ENCODE measurements at places on chromosomes 11 and 22.

DNA sequence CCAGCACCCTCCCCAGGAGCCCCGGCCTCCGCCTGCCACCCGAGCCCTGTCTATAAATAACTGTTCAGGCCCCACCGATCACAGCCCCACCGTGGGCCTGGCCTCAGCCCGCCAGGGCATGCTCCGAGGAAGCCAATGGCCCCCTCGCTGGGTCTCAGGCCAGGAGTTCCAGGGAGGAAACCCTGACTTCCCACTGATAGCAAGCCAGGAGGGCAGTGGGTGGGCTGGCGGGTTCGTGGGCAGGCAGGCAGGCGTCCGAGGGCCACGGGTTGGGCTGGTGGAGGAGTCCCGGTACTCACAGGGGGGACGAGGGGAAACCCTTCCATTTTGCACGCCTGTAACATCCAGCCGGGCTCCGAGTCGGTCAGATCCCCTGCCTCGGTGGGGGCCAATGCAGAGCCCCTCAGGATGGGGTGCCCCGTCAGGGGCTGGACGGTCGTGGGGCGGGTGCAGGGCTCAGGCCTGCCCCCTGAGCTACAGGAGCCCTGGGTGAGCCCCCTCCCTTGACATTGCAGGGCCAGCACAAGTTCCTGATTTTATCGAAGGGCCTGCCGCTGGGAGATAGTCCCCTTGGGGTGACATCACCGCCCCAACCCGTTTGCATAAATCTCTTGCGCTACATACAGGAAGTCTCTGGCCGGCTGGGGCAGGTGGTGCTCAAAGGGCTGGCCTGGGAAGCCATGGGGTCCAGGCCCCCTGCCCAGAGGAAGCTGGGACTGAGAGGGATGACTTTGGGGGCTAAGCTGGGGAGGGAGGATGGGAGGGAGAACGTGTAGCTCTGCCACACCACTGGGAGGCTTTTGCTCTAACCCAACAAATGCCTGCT, at the start of gene SPI1:
SPI1 (minus strand) TSS at position 538 of the 826 bp plus-strand sequence; CDS start at position 344, 194 bp downstream.
- DNase-seq: peak; percentile 84

DNA sequence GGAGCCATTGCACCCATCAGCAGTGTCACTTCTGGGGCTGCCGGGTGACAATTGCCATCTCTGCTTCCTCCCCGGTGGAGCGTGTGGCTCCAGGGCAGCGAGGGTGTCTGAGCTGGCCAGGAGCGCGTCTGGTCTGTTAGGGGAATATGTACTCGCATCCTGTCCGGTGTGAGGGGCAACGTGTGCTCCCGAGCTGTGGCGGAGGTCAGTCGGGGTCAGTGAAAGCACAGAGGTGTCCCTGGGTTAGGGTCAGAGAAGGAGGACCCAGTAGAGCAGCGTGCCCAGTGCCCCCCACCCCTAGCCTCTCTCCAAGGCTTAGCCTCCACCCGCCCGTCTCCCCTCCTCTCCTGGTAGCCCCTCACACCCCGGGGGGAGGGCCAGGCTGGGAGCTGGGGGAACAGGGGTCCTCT, 1.5 kb downstream of the CLCF1 start:
- no peak for DNase-seq

DNA sequence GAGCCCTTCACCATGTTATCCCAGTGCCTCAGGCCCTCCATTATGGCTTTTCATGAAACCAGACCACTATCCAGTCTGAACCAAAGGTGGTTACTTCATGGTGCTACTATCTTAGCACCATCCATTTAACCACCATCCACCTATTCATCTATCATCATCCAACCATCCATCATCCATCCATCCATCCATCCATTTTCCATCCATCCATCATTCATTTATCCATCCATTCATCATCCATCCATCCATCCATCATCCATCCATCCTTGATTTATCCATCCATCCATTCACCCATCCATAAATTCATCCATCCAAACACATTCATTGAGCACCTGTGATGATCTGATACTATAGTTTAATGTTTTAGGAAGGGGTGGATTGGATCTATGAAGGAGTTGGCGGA, 93.5 kb downstream of the CCDC81 start:
- no peak for DNase-seq

DNA sequence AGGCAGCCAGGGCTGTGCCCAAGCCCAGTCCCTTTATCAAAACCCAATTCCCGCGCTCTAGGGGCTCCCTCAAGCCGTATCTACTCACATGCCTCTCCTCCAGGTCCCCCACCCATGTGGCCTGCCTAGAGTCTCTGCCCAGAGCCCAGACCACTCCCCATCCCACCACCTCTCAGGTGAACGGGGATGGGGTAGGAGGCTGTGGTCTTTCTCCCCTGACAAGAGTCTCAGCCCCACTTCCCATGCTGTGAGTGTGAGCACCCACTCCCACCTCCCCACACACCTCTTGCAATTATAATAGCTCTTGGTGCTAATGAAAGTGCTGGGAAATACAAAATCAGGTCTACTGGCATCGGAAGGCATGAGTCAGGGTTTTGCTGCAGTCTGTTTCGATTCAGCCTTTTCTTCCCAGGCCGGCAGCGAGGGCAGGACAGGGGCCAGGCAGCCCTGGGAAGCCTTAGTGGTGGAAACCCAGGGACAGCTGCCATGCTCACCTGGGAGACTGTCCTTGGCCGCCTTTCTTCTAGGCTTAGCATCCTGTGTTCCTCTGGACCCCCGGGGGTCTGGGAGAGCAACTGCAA, 16.7 kb upstream of the TMPRSS4 start:
- no peak for DNase-seq

DNA sequence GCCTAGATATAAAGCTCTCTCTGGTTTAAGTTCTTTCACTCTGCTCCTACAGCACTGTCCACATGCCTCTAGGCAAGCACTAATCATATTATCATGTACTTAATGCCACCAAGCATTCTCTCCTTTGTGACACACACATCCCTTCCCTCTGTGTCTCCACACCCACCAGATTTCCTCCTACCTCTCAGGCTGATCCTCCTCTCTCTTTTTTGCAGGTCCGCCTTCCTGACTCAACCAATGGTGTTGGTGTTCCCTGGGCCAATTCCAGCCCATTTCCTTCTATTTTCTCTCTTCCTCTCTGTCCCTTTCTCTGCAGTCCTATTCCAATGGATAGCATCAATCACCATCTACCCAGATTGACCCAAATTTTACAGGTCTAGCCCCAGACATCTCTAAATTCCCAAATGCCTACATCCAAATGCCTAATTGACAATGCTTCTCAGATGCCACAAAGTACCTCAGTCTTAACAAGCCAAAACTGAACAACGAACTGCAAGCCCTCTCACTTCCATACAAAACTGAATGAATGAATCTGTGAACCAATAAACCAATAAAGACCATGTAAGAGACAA, 504 bp upstream of the ZNF215 start:
- no peak for DNase-seq

DNA sequence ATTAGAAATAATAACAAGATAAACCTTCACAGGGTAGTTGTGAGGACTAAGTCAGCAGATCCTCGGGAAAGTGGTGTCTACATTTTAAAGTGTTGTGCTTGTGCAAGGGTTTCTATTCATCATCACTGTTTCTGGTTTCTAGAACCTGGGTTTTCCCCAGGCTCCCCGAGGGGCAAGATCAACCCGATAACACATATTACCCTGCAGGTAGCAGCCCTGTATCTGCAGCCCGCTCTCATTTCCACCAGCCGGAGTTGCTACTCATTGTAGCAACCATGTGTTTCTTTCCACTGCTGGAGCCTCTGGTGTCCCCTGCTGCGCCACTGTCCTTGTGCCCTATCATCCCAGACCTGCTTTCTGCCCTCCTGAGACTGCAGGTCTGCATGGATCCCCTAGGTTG, 67.0 kb downstream of the MIAT start:
- DNase-seq: no peak

DNA sequence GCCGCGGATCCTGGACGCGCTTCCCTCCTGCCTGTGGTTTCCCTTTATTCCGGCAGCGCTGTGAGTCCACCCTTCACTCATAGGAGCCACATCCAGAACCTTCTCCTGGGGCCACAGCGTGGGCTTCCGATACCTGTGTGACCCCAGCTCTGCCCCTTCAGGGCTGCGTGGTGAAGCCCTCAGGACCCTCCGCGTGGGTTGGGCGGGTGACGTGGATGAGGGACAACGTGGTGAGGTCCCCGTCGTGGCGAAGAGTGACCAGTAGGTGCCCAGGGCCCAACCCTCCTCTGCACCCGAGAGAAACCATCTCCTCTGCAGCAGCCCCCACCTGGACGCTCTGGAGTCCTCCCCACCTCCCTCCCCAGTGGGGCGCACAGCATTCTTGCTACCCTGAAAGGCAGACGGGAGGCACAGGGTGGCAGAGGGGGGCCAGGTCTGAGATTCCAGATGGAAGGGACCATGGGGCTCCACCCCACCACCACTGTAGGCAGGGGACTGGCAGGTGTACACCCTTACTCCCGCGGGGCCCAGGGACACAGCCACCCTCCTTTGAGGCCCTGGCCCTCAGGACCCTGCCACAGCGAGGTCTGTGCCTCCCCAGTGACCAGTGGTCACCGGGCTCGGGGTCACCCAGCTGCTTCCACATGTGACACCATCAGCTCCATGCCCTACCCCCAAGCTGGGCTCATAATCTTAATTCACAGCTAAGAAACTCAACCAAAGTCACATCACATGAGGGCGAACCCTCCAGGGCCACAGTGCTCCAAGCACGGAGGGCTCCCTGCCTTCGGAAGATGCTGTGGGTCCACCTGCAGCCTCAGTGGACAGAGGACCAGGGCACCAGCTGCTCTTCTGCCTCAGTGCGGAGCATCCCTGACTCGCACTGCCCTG, 3.4 kb upstream of the ZBED4 start:
- DNase-seq: no peak

GRCh38 chr11:58965246-58965985, 26.1 kb downstream of the GLYATL1 start:
- DNase-seq: no peak

DNA sequence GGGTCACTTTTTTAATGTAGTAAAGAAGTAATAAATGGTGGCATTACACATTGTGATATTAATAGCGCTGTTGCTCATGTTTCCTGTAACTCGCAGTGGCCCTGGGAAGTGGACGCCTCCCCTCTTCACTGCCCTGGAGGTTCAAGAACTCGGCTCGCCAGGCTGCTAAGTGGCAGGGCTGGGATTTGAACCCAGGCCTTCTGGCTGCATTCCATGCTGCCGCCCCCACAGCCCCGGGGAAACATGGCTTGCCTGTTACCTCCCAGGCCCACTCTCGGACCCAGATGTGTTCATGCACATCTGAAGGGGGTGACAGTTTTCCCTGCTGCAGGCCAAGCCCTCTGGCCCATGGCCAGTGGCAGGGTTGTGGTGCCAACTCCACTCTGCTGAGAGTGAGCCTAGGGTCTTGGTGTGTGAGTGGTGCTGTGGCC, 25.0 kb upstream of the MGAT3 start:
- DNase-seq: peak; percentile 78

DNA sequence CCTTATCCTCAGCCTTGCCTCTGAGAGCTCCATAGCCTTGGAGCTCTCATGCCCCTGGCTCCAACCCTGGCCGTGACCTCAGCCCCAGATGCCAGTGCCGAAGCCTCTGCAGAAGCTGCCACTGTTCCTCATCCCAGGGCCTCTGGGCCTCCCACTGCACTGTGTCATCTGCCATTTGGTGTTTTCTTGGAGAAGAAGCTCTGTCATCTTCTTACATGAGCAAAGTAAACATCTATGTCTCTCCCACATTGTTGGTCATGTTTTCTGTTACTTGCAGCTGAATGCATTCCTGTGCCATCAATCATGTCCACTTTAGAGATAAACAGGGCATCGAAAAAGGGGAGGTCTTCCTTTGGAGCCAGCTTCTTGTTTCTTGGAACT, 45.0 kb upstream of the FTH1 start:
- no peak for DNase-seq

GRCh38 chr11:108239076-108239475, 16.2 kb downstream of the ATM start:
- DNase-seq: no peak

DNA sequence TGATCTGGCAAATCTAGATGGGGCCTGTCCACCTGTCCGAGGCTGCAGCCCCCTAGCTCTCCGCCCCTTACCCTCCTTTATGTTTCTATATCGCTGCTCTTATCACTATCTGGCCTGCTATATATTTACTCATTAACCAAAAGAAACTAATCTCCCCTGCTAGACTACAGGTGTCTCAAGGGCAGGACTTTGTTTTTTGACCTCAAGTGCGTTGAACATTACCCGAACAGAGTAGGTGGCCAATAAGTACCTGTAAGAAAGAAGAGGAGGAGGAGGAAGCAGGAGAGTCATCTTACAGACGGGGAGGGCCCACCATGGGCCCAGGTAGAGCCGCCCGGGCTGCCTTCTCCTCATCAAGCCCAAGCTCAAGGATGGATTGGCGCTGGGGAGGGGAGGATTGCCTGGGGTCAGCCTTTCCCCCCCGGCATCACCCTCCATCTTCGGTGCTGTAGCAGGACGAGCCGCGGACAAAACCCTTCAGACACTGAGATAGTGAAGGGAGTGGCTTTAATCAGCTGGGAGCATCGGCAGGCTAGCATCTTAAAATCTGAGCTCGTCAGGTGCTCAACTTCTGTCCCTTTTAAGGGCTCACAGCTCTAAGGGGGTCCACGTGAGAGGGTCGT, 1.2 kb upstream of the P2RY6 start:
- no peak for DNase-seq

- peak; percentile 91 for DNase-seq
These were observed 30.6 kb upstream of the TSKU start for GRCh38 chr11:76752321-76753143.

GRCh38 chr11:133982876-133983275, 26.1 kb upstream of the IGSF9B start:
- DNase-seq: no peak

DNA sequence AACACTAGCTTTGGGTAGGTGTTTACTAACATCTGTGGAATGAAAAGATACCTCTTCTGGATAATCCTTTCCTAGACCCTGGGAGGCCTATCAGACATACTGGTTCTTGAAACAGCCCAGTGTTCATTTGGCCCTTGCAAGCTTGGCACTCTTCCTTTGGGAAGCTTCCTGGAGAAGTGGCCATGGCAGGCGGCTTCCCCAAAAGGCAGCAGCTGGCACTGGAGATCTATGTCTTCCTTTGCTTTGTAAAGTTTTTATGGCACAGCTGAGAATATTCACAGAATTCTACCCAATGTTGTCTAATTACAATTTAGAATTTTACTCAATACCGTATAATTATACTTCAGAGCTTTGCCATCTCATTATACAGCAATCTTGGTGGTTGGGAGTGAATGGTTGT, 199.2 kb upstream of the C11orf87 start:
- DNase-seq: no peak

- no peak for DNase-seq
These were observed 73.0 kb downstream of the MICAL3 start for GRCh38 chr22:17951315-17951714.

DNA sequence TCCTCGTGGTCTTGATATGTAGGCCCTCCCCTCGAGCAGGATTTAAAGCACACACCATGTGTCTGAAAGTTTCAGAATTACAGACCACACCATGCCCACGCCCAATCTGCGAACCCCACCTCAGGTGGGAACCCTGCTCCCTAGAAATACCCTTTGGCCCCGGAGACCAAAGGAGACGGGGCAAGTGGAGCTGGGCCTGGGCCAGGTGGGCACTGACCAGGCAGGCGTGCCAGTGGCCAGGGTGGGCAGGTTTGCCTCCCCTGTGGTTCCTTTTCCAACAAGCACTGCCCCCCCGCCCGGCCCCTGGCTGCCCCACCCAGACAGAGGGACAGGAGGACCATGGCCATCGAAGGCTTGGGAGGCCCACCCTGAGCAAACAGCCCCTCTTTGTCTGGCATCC, 400.4 kb downstream of the TBC1D22A start:
- peak; percentile 35 for DNase-seq

Measured in Right ventricle myocardium superior (tissue), 1 donor.